ENCODE measurements at places on chromosomes 5 and 9.

DNA sequence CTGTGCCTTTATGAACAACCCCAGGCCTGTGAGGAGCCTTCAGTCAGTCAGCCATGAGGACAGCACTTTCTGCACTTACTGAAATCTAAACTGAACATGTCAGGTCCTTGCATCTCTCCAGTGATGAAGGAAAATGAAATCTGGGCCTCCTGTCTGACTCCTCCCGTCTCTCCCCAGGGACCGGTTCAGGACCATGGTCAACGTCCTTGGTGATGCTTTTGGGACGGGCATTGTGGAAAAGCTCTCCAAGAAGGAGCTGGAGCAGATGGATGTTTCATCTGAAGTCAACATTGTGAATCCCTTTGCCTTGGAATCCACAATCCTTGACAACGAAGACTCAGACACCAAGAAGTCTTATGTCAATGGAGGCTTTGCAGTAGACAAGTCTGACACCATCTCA lies 77.0 kb upstream of the PLPP6 start:
- no peak for DNase-seq

GRCh38 chr9:22005021-22005701 lies 3.9 kb downstream of the CDKN2B start:
- no peak for DNase-seq

DNA sequence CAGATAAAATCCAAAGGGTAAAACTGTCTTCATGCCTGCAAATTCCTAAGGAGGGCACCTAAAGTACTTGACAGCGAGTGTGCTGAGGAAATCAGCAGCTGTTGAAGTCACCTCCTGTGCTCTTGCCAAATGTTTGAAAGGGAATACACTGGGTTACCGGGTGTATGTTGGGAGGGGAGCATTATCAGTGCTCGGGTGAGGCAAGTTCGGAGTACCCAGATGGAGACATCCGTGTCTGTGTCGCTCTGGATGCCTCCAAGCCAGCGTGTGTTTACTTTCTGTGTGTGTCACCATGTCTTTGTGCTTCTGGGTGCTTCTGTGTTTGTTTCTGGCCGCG lies 727 bp upstream of the ADRB2 start:
- no peak for DNase-seq

- no peak for DNase-seq
Measured at GRCh38 chr5:174612686-174613085, 111.7 kb upstream of the MSX2 start.

DNA sequence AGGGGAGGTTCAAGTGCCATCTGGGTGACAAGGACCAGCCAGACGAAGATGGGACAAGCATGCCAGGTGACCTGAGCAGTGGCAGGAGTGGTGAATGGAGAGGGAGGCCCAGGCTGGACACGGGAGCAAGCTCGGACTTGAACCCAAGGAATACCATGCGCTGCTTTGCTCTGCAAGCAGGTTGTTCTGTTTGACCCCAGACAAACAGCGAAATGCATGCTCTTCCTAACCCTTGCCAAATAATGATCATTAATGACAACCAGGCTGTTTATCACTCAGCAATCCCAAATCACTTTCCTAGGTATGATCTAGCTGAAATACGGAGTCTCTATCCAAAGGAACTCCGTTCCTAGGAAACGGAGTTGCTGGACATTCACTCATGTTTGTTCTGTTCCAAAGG lies 77.4 kb downstream of the PTPDC1 start:
- DNase-seq = no peak

- no peak for DNase-seq
Measured at GRCh38 chr9:14466429-14466818, 152.5 kb upstream of the NFIB start.

DNA sequence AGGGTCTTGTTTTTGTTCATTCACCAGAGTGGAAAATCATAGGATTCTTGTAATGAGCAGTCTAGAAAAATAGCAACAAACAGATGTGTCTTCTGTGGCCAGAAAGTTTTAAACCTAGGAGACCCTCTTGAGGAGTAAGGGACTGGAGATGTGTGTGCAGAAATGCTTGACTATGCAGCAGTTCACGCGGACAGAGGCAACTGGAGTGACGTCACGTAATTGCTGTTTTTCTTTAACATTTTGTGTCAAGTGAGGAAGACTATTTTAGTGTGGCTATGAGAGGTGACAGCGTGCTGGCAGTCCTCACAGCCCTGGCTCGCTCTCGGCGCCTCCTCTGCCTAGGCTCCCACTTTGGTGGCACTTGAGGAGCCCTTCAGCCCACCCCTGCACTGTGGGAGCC lies 163.1 kb upstream of the PTCH1 start:
- no peak for DNase-seq

DNA sequence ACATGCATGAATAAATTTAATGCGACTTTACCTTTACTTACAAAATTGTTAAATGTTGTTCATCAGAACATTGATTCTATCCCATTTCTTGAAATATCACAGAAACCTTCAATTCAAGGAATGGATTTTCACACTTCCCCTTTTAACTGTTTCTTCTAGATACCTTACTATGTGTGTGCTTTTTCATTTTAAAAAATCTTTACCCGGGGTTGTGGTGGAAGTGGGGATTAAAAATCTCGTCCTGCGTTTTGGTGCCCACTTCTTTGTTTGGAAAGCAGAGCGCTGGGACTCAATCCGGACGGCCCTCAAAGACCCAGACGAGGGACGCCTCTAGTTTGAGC lies 5.8 kb upstream of the MEF2C start:
- no peak for DNase-seq

- DNase-seq = no peak
Measured at GRCh38 chr5:148214665-148215185, 11.9 kb downstream of the SPINK6 start.

- DNase-seq = peak; percentile 57
Measured at GRCh38 chr9:93003552-93004407, 54.7 kb upstream of the SUSD3 start.

All from GM06990 (cell line).